Right ventricle myocardium superior (tissue), 1 donor: ENCODE measurements at places on chromosomes 1 and 21.

- DNase-seq, result no peak
These were observed 117.0 kb upstream of the VAV3 start for GRCh38 chr1:108082001-108082400.

DNA sequence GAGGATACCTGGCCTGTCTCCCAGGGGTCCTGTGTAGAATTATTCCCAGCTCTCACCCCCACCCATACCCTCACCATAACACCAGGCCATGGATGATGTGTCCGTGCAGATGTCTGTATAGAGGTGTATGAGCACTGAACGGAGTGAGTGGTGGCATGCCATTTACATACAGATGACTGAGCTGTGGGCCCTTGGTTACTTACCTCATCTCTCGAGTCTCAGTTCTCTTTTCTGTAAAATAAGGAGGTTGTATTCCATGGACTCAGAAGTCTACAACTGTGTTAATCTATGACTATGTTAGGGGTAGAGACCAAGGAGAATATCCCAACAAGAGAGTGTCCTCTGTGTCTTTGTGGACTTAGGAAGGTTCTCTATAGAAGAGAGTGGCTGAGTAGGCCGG is 65.6 kb upstream of the CD1D start:
- DNase-seq, result no peak

GRCh38 chr1:81799939-81800694 is 617 bp upstream of the ADGRL2 start:
- peak; percentile 66 for DNase-seq

- DNase-seq, result no peak
These were observed 206.8 kb downstream of the ZNF326 start for GRCh38 chr1:90201467-90202358.

GRCh38 chr1:234559902-234560676 is 49.9 kb downstream of the IRF2BP2 start:
- no peak for DNase-seq

DNA sequence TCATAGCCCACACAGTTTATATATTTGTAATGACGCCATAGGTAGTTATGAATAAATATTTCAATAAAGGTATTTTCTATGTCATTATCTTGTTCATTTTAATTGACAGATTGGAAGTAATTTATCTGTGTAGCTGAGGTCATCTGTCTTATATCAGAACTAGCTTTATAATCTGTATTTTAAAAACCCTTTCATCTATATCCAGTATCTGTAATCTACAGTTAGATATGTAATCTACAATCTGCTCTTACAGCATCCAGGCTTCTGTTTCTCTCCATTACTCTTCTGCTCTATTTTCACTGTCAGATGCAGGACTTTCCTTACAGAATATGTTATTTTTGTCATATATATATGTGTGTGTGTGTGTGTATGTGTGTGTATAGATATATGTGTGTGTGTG is 137.6 kb downstream of the LBR start:
- no peak for DNase-seq

DNA sequence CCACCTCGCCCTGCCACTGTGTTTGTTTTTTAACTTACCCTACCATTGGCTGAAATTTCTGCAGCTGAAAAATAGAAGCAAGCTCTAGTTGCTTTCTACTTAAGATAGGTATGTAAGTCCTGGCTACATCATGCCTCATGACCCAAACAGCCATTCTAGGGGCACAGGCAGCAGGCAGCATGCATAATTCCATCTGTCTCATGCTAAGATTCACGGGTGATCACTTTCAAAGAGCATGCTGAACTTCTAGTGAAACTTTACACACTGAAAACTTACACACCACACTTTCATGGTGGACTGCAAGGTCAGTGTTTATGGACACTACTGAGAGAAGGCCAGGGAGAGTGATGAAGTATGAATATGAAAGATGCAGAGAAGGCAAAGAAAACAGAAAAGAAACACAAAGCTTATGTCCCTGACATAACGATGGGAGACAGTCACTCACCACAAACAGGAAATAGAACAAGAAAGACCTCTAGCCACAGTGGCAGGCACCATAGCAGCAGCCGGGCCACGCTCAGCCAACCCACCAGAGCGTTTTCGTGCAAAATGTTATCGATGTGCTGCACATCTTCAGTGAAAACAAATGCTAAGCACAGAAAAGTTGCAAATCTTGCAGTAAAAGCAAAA is 102.3 kb upstream of the TIAM1 start:
- DNase-seq, result no peak

DNA sequence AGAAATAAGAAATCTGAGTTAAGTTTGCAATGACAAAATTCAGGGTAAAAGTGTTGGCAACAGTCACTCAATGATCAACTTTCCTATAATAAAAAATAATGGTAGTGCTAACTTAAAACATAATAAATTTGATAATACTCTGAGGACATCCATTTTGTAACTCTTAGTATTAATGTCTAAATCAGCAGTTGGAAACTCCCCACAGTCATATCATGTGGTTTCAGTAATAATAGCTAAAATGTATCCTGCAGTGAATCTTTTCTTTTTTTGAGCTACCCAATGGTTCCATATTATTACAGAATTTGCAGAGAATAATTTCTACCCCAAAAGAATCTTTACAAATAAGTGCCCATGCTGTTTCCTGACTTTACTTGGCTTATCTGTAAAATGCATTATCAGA is 286.7 kb downstream of the PTPRC start:
- no peak for DNase-seq

GRCh38 chr1:26726784-26727183 is 31.0 kb downstream of the ARID1A start:
- no peak for DNase-seq

DNA sequence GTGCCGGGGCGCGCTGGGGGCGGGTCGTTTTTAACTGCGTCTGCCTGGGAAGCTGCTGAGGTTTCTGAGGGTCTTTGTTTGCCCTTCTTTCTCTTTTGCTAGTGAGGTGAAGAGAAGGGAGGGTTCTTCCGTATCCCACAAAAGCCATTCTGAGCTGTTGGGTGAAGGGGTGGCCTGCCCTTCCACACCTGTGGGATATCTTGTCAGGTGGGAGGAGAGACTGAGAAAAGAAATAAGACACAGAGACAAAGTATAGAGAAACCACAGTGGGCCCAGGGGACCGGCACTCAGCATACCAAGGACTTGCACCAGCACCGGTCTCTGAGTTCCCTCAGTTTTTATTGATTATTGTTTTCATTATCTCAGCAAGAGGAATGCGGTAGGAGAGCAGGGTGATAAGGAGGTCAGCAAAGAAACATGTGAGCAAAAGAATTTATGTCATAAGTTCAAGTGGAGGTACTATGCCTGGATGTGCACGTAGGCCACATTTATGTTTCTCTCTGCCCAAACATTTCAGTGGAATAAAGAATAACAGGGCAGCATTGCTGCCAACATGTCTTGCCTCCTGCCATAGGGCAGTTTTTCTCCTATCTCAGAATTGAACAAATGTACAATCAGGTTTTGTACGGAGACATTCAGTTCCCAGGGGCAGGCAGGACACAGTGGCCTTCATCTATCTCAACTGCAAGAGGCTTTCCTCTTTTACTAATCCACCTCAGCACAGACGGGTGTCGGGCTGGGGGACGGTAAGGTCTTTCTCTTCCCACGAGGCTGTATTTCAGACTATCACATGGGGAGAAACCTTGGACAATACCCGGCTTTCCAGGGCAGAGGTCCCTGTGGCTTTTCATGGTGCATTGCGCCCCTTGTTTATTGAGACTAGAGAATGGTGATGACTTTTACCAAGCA is 972 bp downstream of the PGBD2 start:
- DNase-seq, result peak; percentile 53

GRCh38 chr1:117633423-117633822 is 27.6 kb downstream of the TENT5C start:
- no peak for DNase-seq

DNA sequence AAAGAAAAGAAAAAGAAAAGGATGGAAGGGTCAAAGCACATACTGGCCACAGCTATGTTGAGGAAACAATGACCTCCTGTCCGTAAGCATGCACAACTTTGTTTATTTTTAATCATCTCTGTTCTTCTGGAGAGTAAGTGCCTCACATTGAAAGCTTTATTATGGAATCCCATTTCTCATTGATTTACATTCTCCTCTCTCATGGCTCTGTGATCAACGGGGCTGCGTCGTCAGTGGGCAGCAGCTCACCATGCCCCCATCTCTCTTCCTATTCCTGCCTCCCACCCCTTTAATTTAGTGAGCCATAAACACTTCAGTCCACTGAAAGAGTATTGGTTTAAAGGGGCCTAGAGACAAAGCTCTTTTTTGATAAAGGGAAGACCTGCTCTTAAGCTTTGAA is 98.9 kb downstream of the KAZN start:
- no peak for DNase-seq

GRCh38 chr1:173420330-173420806 is 56.8 kb upstream of the PRDX6 start:
- peak; percentile 51 for DNase-seq

GRCh38 chr1:66439031-66439740 is 94.8 kb upstream of the SGIP1 start:
- no peak for DNase-seq

- no peak for DNase-seq
These were observed 8.0 kb downstream of the MECR start for GRCh38 chr1:29222686-29223085.

DNA sequence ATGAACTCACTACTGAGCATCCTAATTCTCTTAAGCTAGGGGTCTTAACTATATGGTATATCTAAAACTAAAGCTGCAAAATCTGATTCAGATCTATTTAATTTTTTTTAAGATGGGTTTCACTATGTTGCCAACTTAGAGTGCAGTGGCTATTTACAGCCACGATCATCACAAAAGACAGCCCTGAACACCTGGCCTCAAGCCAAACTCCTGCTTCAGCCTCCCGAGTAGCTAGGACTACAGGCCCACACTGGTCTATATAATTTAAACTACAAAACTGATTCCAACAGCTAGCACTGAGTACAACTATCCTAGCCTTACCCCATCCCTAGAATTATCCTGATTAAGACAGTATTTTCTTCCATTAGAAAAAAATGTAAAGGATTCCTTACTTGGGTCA is 37.1 kb downstream of the EIF4G3 start:
- peak; percentile 56 for DNase-seq

- no peak for DNase-seq
These were observed 141.0 kb downstream of the SDCCAG8 start for GRCh38 chr1:243396876-243397275.
